ENCODE measurements at places on chromosomes 7 and 10.
A peak's percentile ranks its signal among the peaks of the same experiment; 100 is the strongest.

DNA sequence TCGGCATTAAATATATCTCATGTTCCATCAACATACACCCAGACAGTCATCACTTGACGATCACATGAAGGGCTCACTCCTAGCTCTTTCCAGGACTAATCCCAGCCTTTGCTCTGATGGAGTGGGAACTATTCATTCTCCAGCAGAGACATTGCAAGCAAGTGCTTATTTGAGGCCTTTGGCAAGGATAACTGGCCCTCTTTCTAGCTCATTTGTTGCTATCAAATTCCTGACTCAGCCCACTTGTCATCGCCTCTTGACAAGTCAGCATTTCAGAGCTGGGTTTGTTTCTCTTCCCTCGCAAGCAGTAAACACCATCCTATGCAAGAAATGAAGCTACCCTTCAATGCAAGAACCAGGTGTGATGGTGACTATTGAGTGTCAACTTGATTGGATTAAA lies 1165.7 kb upstream of the AUTS2 start:
- no peak for DNase-seq
- no peak overlapping the region for H3K27ac ChIP-seq
- H3K27me3 ChIP-seq = peaks cover 2% of the 10 kb centered on the region
- H3K36me3 ChIP-seq = no peaks in the 10 kb centered on the region
- peaks cover 7% of the 10 kb centered on the region for H3K4me1 ChIP-seq

DNA sequence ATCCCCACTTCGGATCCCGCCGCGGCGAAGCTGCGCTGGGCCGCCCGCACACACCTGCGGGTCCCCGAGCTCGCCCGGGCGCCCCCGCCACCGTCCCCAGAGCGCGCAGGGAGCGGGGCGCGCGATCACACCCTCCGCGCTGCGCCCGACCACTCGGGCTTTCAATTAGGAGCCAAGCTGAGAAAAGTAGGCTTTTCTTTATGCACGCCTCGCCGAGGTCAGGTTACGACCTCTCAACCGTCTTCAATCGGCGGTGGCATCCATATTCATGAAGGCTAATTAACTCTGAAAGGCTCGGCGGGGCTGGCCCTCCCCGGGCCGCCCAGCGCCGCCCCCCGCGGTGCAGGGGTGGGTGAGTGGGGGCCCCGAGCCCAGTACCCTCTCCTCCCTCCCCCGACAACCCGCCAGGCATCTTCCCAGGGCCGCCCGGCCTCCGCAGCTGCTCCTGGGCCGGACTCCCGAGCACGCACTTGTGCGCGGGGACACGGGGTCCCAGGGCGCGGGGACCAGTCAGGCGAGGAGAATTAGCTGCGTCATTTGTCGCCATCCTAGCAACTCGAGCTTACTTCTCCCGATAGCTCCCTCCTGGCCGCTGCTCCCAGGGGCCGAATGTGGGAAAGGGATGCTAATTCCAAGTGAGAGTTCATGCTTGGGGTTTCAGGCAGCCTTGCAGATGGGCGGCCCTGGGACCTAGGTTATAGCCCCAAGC lies 155.5 kb upstream of the LYZL2 start:
- no peaks in the 10 kb centered on the region for H3K4me1 ChIP-seq
- H3K4me3 ChIP-seq = peak overlapping the region; percentile 61
- H3K27me3 ChIP-seq = no peaks in the 10 kb centered on the region
- no peaks in the 10 kb centered on the region for H3K36me3 ChIP-seq
- peak overlapping the region; percentile 97 for H3K27ac ChIP-seq

DNA sequence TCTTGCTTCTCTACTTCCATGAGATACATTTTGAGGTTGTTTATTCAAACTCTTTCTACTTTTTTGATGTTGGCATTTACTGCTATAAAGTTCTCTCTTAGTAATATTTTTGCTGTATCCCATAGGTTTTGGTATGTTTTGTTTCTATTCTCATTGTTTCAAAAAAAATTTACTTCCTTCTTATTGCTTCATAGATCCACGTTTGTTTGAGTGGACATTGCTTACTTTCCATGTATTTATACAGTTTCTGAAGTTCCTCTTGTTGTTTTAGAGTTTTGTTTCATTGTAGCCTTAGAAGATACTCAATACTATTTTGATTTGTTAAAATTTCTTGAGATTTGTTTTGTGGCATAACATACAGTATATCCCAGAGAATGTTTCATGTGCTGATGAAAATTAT lies 13.7 kb downstream of the TAS2R40 start:
- H3K27ac ChIP-seq = no peak overlapping the region
- DNase-seq = no peak
- H3K4me3 ChIP-seq = no peak overlapping the region
- no peaks in the 10 kb centered on the region for H3K36me3 ChIP-seq
- H3K27me3 ChIP-seq = no peaks in the 10 kb centered on the region

DNA sequence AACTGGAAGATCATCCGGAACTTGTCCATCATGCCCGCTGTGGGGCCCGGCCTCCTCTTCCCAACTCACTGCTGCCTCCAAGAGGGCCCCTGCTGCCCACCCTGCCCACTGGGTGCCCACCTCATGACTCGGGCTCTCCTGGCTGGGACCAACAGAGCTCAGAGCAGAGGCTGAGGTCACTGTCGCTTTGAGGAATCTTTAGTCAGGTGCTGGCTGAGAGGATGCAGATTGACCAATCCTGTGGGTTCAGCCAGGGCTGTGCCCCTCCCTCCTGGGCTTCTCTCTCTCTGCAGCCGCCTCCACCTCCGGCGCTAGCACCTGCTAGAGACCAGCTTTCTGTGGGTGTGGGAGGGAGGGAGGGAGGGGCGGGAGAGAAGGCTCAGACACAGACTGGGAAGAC lies at the start of gene CALHM1:
Gene CALHM1, minus strand, starts transcription at position 181 of the 400 bp plus-strand sequence. Its CDS starts 149 bp downstream, at position 32.
- no peaks in the 10 kb centered on the region for H3K4me1 ChIP-seq
- no peak within 1 kb of the TSS for H3K4me3 ChIP-seq
- H3K27ac ChIP-seq = no peak within 1 kb of the TSS
- no peaks in the 10 kb centered on the region for H3K27me3 ChIP-seq
- DNase-seq = no peak

GRCh38 chr7:149586646-149587645 lies 89.3 kb upstream of the ZNF746 start:
- DNase-seq = no peak
- H3K27ac ChIP-seq = no peak overlapping the region
- H3K36me3 ChIP-seq = peaks cover 16% of the 10 kb centered on the region
- H3K4me3 ChIP-seq = no peak overlapping the region
- no peaks in the 10 kb centered on the region for H3K27me3 ChIP-seq
- H3K4me1 ChIP-seq = no peaks in the 10 kb centered on the region

DNA sequence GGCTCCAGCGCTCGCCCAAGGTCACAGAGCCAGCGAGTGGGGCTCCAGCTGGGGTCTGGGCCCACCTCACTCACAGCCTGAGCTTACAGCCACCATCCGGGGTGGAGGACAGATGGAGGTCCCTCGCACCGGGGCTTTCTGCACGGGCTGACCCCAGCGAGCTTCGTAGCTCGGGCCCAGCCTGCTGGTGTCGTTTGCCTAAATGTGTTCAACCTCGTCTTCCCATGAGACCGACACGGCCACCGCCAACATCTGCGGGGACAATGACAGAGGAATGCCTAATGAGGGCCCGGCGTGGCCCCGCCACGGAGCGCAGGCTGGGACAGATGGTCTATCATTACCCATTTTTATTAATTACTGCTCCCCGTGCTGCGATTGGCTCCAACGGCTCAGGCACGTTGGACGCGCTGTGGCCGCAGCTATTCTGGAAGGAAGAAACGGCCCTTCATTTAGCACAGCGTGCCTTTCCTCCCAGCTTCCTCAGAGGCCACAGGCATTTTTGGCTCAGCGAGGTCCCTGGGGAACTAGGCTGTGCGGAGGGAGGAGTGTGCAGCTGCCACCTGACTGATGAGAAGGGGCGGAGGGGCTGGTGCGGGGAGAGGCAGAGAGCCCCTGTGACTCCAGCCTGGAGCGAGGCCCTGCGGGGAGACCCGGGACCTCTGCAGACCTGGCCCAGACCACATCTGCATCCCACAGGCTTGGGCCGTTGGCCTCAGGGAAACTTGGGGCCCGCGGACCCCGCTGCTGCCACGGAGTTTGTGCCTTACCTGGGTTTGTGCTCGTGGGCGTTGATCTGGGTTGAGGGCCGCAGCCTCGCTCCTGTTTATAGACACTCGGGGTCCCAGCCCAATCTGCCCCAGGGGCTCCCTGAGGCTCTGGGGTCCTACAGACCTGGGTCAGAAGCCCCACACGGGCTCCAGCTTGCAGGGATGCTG lies 22.9 kb upstream of the ELFN1 start:
- H3K4me3 ChIP-seq = no peak overlapping the region
- H3K36me3 ChIP-seq = no peaks in the 10 kb centered on the region
- DNase-seq = peak; percentile 84
- no peak overlapping the region for H3K27ac ChIP-seq

GRCh38 chr7:51326656-51327286 lies 10.2 kb upstream of the COBL start:
- H3K27me3 ChIP-seq = no peaks in the 10 kb centered on the region
- H3K4me3 ChIP-seq = no peak overlapping the region
- DNase-seq = no peak
- H3K4me1 ChIP-seq = no peaks in the 10 kb centered on the region

GRCh38 chr7:116292381-116292780 lies 82.0 kb downstream of the TES start:
- no peak for DNase-seq
- no peak overlapping the region for H3K4me3 ChIP-seq
- H3K27me3 ChIP-seq = no peaks in the 10 kb centered on the region
- H3K36me3 ChIP-seq = no peaks in the 10 kb centered on the region
- no peak overlapping the region for H3K27ac ChIP-seq
- H3K4me1 ChIP-seq = no peaks in the 10 kb centered on the region

- no peak for DNase-seq
- no peaks in the 10 kb centered on the region for H3K27me3 ChIP-seq
- H3K36me3 ChIP-seq = no peaks in the 10 kb centered on the region
- no peak overlapping the region for H3K4me3 ChIP-seq
These were observed 6.3 kb downstream of the LIPJ start for GRCh38 chr10:88592906-88593305.

GRCh38 chr10:69480068-69480412 lies 28.8 kb downstream of the TSPAN15 start:
- no peaks in the 10 kb centered on the region for H3K4me1 ChIP-seq
- no peak overlapping the region for H3K27ac ChIP-seq
- DNase-seq = no peak
- H3K36me3 ChIP-seq = no peaks in the 10 kb centered on the region

DNA sequence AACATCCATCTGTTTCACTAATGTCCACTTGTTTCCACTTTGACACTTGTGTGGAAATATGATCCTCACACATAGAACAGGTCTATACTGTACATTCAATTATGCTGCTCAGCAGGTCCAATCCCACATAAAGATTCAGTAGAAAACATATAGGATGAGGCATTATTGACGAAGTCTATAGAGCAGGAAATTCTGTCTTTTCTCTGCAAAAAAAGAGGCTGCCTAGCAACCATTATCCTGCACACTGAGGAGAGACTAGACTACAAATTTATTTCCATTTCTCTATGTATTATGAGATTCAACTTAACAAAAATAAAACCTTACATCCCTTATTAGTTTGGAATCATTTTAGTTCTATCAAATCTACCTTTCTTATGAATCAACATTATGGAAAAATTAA lies 204.6 kb upstream of the POM121L12 start:
- no peak for DNase-seq
- H3K27ac ChIP-seq = no peak overlapping the region
- no peak overlapping the region for H3K4me3 ChIP-seq
- H3K36me3 ChIP-seq = no peaks in the 10 kb centered on the region

- no peak overlapping the region for H3K4me3 ChIP-seq
- no peak overlapping the region for H3K27ac ChIP-seq
- peaks cover 7% of the 10 kb centered on the region for H3K4me1 ChIP-seq
- DNase-seq = no peak
These were observed 33.9 kb downstream of the LRRC4 start for GRCh38 chr7:127997226-127997922.

DNA sequence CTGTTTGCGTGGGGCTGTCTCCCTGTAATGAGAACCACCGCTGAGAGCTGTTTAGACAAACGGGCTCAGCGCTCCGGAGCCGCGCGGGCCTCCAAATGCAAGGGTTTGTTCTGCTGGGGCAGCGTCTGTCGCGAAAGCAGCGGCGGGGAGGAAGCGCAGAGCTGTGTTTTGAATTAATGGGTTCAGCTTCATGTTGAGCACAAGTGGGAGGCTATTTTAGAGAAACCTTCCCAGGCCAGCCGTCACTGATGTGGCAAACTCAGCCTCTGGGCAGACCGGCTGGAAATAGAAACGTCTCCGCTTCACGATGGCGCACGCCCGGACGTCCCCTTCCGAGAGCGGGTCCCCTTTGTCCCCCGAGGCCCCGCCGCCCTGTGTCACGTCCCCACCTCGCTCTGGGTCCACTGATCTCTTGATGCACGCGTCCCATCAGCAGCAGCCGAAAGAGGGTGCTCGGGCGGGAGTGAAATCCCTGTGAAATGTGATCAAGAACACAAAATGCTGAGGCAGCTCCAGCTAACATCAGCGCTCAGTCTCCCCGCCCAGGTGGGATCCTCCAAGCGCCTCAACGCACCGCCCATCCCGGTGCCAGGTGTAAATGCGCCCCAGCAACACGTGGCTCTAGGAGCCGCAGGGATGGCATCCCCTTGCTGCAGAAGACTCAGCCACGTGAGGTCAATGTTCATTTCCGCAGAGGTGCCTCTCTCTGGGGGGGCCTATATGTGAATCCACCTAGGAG lies 44.9 kb downstream of the BAMBI start:
- H3K4me1 ChIP-seq = no peaks in the 10 kb centered on the region
- peak overlapping the region; percentile 46 for H3K4me3 ChIP-seq
- peak; percentile 58 for DNase-seq
- no peaks in the 10 kb centered on the region for H3K27me3 ChIP-seq
- peak overlapping the region; percentile 32 for H3K27ac ChIP-seq

DNA sequence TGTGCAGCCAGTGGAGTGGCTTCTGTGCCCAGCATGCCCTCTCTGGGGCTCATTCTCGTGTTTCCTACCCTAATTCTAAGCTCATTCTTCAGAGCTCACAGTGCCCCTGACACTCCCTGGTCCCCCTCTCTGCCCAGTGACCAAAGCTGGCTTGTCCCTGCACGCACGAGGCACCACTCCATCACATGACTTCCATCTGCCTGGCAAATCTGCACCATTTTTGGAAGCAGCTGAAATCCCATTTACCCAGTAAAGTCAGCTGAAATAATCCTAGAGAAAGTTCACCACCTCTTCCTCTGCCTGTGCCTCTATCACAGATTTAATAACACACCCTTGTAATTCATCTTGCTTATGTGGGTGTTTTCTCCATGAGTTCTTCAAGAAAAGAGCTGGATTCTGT lies 616.9 kb downstream of the PTPRN2 start:
- no peaks in the 10 kb centered on the region for H3K27me3 ChIP-seq
- H3K27ac ChIP-seq = no peak overlapping the region
- no peaks in the 10 kb centered on the region for H3K36me3 ChIP-seq
- H3K4me1 ChIP-seq = no peaks in the 10 kb centered on the region
- no peak for DNase-seq

DNA sequence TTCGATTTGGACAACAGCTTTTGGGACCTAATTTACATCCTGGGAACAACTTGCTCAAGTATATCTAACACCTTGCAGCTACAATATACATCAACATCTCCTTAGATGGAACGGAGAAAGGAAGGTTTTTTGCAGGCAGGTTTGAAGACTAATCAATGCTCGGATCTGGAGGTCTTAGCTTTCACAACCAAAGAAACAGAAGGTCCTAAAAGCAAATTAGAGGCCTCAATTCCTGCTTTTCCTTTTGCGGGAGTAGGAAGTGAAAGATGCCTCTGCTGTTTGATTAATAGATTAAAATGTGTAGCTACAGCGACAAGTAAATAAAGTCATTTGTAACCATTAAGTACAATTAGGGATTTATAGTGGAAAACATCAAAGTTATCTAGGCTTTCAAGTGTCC lies 3.7 kb upstream of the SP8 start:
- no peak overlapping the region for H3K27ac ChIP-seq
- no peak for DNase-seq
- H3K36me3 ChIP-seq = no peaks in the 10 kb centered on the region
- no peak overlapping the region for H3K4me3 ChIP-seq

GRCh38 chr7:152521420-152522337 lies 85.9 kb upstream of the KMT2C start:
- H3K27me3 ChIP-seq = no peaks in the 10 kb centered on the region
- no peak for DNase-seq
- no peaks in the 10 kb centered on the region for H3K4me1 ChIP-seq
- H3K4me3 ChIP-seq = no peak overlapping the region
- H3K36me3 ChIP-seq = no peaks in the 10 kb centered on the region

All from aorta (tissue), 5 donors.